Uterus (tissue), 4 donors: ENCODE measurements at places on chromosomes 13 and 19. TPM values are rescaled to one million over a fixed set of nuclear protein-coding genes. Genes with fewer than 3 reads are reported as not detected.

GRCh38 chr19:51468545-51468920 is 9.8 kb upstream of the CEACAM18 start:
- no peaks in the 10 kb centered on the region for H3K36me3 ChIP-seq
- DNase-seq = no peak
- H3K4me3 ChIP-seq = no peak overlapping the region
- H3K27ac ChIP-seq = no peak overlapping the region

GRCh38 chr19:2446381-2446780 is 10.4 kb downstream of the LMNB2 start:
- H3K27ac ChIP-seq = no peak overlapping the region
- no peaks in the 10 kb centered on the region for H3K36me3 ChIP-seq
- no peak overlapping the region for H3K4me3 ChIP-seq

- H3K27me3 ChIP-seq = no peaks in the 10 kb centered on the region
- no peaks in the 10 kb centered on the region for H3K36me3 ChIP-seq
- no peak overlapping the region for H3K27ac ChIP-seq
- no peak for DNase-seq
- no peaks in the 10 kb centered on the region for H3K4me1 ChIP-seq
- H3K4me3 ChIP-seq = no peak overlapping the region
These were observed 43.9 kb downstream of the RAB20 start for GRCh38 chr13:110517505-110518225.

DNA sequence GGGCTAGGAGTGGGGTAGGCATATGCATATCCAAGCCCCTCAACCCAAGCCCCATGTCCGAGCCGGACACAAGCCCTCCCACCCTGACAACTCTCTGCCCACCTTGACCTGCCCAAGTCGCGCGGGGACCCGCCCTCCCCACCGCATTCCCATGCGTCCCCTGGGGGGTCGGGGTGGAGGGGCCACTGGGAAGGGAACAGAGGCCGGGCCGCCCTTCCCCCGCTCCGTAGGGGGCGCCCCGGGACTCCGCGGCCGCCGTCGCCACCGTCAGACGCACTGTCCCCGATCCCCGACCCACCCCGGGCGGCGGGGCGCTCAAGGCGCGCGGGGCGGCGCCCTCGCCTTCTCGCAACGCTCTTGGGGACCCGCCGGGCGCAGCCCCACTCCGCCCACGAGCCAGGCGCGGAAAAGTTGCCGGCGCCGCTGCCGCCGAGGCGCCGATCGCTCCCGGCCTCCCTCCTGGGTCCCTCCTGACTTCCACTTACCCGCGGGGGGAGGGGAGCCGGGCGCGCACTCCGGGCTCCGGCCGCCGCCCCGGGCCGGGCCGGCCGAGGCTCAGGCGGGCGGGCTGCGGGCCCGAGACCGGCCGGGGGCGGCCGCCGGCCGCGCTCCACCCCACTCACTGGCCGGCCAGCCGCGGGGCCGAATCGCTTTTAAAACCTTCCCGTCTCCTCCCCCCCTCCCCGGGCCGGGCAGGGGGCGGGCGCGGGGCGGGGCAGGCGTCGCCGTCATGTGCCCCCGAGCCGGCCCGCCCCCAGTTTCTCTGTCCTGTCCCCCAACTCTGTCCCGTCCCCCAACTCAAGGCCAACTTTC is 34.4 kb upstream of the NANOS3 start:
- peaks cover 27% of the 10 kb centered on the region for H3K4me1 ChIP-seq
- peak; percentile 92 for DNase-seq
- H3K27me3 ChIP-seq = no peaks in the 10 kb centered on the region
- H3K27ac ChIP-seq = peak overlapping the region; percentile 100
- H3K36me3 ChIP-seq = no peaks in the 10 kb centered on the region
- H3K4me3 ChIP-seq = peak overlapping the region; percentile 56

- no peaks in the 10 kb centered on the region for H3K27me3 ChIP-seq
- H3K27ac ChIP-seq = no peak overlapping the region
- H3K36me3 ChIP-seq = no peaks in the 10 kb centered on the region
- no peaks in the 10 kb centered on the region for H3K4me1 ChIP-seq
- DNase-seq = no peak
These were observed 59.4 kb downstream of the TSC22D1 start for GRCh38 chr13:44516771-44517170.

DNA sequence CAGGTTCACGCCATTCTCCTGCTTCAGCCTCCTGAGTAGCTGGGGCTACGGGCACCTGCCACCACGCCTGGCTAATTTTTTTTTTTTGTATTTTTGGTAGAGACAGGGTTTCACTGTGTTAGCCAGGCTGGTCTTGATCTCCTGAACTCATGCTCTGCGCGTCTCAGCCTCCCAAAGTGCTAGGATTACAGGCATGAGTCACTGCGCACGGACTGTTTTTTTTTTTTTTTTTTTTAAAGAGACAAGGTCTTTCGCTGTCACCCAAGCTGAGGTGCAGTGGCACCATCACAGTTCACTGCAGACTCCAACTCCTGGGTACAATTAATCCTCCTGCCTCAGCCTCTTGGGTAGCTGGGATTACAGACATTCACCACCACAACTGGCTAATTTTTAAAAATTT is 8.2 kb upstream of the ADAMTS10 start:
- no peak overlapping the region for H3K27ac ChIP-seq
- no peaks in the 10 kb centered on the region for H3K4me1 ChIP-seq
- no peaks in the 10 kb centered on the region for H3K27me3 ChIP-seq
- no peak for DNase-seq
- no peak overlapping the region for H3K4me3 ChIP-seq
- H3K36me3 ChIP-seq = no peaks in the 10 kb centered on the region

GRCh38 chr13:28128030-28128429 is 10.3 kb upstream of the PAN3 start:
- H3K27ac ChIP-seq = no peak overlapping the region
- H3K4me1 ChIP-seq = no peaks in the 10 kb centered on the region
- H3K4me3 ChIP-seq = no peak overlapping the region
- H3K36me3 ChIP-seq = no peaks in the 10 kb centered on the region
- no peak for DNase-seq

DNA sequence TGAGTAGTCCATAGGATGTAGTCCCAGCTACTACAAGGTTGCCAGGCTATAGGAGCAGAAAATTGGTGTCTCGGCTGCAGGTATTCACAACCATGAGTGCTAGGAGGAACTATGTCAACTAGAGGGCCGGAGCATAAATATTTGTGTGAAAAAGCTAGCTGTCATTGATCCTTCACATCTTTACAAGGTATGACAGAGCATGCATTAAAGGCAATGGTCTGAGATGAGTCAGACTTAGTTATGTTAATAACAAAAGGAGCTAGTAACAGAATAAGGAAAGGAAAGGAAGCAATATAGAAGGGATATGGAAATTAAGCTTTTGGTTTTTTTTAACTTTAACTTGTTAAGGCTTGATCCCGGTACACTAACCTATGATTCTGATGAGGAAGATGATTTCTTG is 40.9 kb upstream of the PSG9 start:
- no peak overlapping the region for H3K4me3 ChIP-seq
- no peaks in the 10 kb centered on the region for H3K4me1 ChIP-seq
- H3K27ac ChIP-seq = no peak overlapping the region

DNA sequence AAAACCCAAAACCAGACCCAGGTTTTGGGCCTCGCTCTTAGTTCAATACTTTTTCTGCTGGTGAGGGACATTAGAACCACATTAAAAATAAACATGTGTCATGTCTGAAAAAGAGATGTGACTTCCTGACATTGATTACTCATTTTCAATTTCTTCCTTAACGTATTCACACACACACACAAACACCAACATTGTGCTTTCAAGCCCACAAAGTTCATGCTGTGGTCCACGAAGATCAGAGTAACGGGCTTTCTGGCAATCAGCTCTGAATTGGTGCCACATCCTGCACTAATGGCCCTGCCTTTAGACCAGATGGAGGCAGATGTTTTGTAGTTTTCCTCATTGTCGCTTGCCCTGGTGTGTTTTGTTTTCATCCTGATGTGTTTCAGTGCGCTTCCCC is 47.9 kb upstream of the POMP start:
- H3K27ac ChIP-seq = no peak overlapping the region
- H3K27me3 ChIP-seq = no peaks in the 10 kb centered on the region
- no peak overlapping the region for H3K4me3 ChIP-seq
- no peaks in the 10 kb centered on the region for H3K4me1 ChIP-seq
- DNase-seq = no peak

DNA sequence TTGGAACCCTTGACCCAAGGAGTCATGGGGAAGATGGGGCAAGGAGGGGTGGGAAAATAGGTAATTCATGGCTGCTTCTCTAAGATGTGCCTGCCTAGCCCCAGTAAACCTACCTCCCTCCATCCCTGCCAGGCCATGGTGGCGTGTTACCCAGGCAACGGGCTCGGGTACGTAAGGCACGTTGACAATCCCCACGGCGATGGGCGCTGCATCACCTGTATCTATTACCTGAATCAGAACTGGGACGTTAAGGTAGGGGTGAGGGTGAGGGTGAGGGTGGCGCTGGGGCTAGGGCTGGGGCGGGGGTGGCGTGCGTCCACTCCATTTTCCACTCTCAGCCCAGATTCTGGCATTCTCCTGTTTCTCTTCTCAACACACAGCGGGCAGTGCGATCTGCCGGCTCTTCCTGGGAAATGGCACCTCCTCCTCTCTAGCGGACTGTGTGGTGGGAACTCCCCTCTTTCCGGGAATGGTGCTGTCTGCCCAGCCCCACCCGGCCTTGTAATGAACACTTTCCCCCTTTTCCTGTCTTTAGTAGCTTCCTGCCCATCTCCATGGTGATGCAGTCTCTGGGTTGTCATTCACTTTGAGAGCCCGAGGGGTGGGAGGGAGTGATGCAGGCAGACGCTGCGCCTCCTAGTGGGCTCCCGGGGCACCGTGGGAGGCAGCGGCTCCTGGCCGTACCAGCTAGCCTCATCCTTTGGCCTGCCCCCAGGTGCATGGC is 7.6 kb downstream of the EGLN2 start:
- H3K4me1 ChIP-seq = peaks cover 28% of the 10 kb centered on the region
- H3K27ac ChIP-seq = peak overlapping the region; percentile 74
- no peak overlapping the region for H3K4me3 ChIP-seq
- DNase-seq = peak; percentile 89

GRCh38 chr13:82912564-82912963 is 969.7 kb downstream of the SLITRK1 start:
- DNase-seq = no peak
- no peaks in the 10 kb centered on the region for H3K36me3 ChIP-seq
- H3K27ac ChIP-seq = no peak overlapping the region
- H3K4me3 ChIP-seq = no peak overlapping the region

- H3K4me3 ChIP-seq = no peak overlapping the region
- H3K27ac ChIP-seq = no peak overlapping the region
- no peak for DNase-seq
- H3K27me3 ChIP-seq = no peaks in the 10 kb centered on the region
These were observed 118.4 kb downstream of the COG6 start for GRCh38 chr13:39773833-39774232.

DNA sequence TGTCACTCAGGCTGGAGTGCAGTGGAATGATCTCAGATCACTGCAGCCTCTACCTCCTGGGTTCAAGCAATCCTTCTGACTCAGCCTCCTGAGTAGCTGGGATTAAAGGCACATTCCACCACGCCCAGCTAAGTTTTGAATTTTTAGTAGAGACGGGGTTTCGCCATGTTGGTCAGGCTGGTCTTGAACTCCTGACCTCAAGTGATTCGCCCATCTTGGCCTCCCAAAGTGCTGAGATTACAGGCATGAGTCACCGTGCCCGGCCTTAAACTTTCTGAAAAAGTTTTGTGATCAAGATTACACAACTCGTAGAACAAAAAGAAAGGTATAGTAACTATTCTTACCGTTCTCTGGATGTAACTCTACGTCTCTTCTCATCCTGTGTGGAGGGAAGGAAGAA is 21.2 kb downstream of the DNMT1 start:
- H3K27me3 ChIP-seq = no peaks in the 10 kb centered on the region
- DNase-seq = no peak
- H3K4me3 ChIP-seq = no peak overlapping the region
- H3K36me3 ChIP-seq = no peaks in the 10 kb centered on the region
- H3K27ac ChIP-seq = no peak overlapping the region
- H3K4me1 ChIP-seq = no peaks in the 10 kb centered on the region

- no peaks in the 10 kb centered on the region for H3K36me3 ChIP-seq
- no peak for DNase-seq
- H3K4me3 ChIP-seq = no peak overlapping the region
- no peaks in the 10 kb centered on the region for H3K4me1 ChIP-seq
- no peaks in the 10 kb centered on the region for H3K27me3 ChIP-seq
- peak overlapping the region; percentile 44 for H3K27ac ChIP-seq
These were observed 23.9 kb upstream of the SPART start for GRCh38 chr13:36370108-36370429.

- H3K36me3 ChIP-seq = no peaks in the 10 kb centered on the region
- H3K4me1 ChIP-seq = no peaks in the 10 kb centered on the region
- H3K4me3 ChIP-seq = no peak overlapping the region
- no peak for DNase-seq
- H3K27ac ChIP-seq = no peak overlapping the region
These were observed 97.0 kb upstream of the GPR183 start for GRCh38 chr13:99404005-99404755.

- H3K4me1 ChIP-seq = no peaks in the 10 kb centered on the region
- no peak for DNase-seq
- H3K4me3 ChIP-seq = no peak overlapping the region
- H3K36me3 ChIP-seq = no peaks in the 10 kb centered on the region
- no peak overlapping the region for H3K27ac ChIP-seq
These were observed 610.2 kb downstream of the SLITRK1 start for GRCh38 chr13:83272076-83272475.

GRCh38 chr19:48489608-48490216 is 20.5 kb downstream of the CYTH2 start:
- no peak overlapping the region for H3K4me3 ChIP-seq
- H3K36me3 ChIP-seq = no peaks in the 10 kb centered on the region
- no peaks in the 10 kb centered on the region for H3K27me3 ChIP-seq
- peaks cover 7% of the 10 kb centered on the region for H3K4me1 ChIP-seq
- DNase-seq = peak; percentile 74

- no peak for DNase-seq
- H3K27ac ChIP-seq = no peak overlapping the region
- no peaks in the 10 kb centered on the region for H3K4me1 ChIP-seq
- no peak overlapping the region for H3K4me3 ChIP-seq
- no peaks in the 10 kb centered on the region for H3K27me3 ChIP-seq
These were observed 1639.9 kb downstream of the EFNB2 start for GRCh38 chr13:104895521-104895920.

Gene SLC7A10
- not detected for total RNA-seq

Gene PLVAP
- total RNA-seq = 124 TPM

Gene TTC9B
- total RNA-seq = not detected

Gene LACC1
- total RNA-seq = 4.4 TPM

Gene ZNF20
- total RNA-seq = not detected

Gene PRTN3
- total RNA-seq = not detected

Gene CDX2
- total RNA-seq = 0.29 TPM

Gene MUC16
- total RNA-seq = 2.1 TPM

Gene NLRP9
- total RNA-seq = not detected

Gene NLRP12
- not detected for total RNA-seq

Gene SMIM44
- not detected for total RNA-seq
